NCI-H748 treated with DMSO at 0.1 percent for 48 hours (cell line): ENCODE measurements at places on chromosomes 11 and 22.

DNA sequence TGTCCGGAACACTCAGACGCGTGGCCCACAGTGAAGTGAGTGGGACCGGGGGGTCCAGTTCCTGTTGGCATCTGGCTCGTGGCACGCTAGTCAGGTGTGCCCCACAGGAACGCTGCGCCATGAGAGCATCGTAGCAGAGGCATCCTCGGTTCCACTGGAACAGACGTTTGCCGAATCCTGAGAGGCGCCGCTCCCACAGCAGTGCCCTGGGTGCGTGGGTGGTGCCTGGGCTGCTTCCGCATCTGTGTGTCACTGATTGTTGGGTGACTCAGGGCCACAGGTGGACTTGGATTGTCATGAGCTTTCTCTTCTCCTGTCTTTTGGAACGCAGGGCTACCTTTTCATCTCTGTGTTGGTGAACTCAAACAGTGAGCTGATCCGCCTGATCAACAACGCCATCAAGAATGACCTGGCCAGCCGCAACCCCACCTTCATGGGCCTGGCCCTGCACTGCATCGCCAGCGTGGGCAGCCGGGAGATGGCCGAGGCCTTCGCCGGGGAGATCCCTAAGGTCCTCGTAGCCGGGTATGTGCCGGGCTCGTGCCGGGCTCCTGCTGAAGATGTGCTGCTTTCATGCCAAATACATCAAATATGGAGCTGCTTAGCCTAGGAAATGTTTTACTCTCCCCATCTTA lies 46.2 kb downstream of the AP2A2 start:
- no peak for DNase-seq

- no peak for DNase-seq
Measured at GRCh38 chr11:117230999-117231841, 653 bp downstream of the PCSK7 start.

- no peak for DNase-seq
Measured at GRCh38 chr22:30326255-30326705, 461 bp downstream of the TBC1D10A start.

- DNase-seq, result peak; percentile 29
Measured at GRCh38 chr11:100574894-100575769, 112.0 kb upstream of the ARHGAP42 start.

GRCh38 chr11:126172596-126173038 lies 38.8 kb downstream of the RPUSD4 start:
- DNase-seq, result no peak

DNA sequence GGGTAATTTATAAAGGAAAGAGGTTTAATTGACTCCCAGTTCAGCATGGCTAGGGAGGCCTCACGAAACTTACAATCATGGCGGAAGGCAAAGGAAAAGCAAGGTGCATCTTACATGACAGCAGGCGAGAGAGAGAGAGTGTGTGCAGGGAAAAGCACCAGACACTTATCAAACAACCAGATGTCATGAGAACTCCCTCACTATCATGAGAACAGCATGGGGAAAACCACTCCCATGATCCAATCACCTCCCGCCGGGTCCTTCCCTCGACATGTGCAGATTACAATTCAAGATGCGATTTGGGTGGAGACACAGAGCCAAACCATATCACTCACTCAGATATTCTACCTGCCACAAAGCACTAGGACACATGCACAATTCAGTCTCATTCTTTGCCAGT lies 48.1 kb upstream of the HMGXB4 start:
- no peak for DNase-seq

DNA sequence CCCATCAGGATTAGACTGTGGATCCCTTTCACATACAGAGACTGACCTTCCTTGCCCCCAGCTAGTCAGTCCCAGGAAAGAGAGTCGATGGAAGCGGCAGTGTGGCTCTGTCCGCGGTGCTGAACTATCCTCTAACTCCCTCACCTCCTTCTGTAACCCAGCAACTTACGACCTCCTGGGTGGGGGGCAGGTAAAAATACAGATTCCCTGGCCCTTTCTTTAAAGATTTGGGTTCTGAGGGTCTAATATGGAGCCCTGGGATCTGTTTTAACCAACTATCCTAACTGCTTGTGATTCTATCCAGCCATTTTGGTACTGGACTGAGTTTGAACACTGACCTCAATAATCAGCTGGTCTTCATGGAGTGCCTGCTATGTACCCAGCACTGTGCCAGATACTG lies 23.2 kb downstream of the MFNG start:
- DNase-seq, result no peak

DNA sequence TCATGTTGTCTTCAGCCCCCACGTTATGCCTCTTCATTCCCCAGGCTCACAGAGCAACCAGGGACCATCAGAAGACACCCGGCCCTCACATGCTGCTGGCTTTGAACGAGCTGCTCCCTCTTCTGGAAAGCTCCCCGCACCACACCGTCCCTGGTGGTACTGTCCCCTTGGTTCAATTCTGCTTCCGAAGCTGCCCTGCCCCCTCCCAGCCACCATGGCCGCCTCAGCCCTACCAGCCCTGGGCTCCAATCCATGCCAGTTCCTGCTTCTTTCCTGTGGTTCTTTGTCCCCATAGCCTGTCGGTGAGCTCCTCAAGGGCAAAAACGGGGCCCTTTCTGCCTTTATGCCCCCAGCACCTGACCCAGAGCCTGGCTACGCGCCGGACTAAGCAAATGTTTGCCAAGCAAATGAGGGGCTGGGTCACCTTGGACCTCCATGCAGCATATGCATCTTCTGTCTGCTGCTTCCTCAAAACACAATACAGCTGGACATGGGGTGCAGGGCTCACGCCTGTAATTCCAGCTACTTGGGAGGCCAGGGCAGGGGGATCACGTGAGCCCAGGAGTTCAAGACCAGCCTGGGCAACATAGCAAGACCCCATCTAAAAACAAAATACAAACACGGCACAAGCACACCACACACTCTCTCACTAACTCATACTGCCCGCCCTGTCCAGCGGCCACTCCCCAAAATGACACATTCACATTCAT lies 21.3 kb downstream of the TNKS1BP1 start:
- DNase-seq, result no peak

DNA sequence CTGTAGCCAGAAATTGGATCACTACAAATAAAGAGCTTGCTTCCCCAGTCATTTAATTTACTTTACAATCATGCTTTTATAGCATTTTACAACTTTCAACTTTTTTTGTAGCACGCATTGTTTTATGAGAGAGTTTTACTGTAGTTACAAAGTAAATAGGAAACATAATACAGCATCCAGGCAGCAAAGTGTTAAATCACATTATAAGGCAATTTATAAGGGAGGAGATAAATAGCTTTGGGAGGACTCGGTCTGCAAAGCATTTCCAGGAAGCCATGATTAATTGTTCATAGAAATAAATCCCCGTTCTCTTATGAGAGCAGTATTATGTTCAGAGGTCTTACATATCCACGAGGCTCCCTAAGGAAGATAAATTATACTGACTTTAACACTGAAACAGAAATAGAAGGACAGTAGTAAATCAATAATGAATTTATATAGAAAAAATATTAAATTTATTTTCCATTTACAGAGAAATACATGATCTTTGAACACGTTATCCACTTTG lies 792.6 kb upstream of the RAG2 start:
- DNase-seq, result no peak
